Activated naive CD8-positive, alpha-beta T cell treated with anti-CD3 and anti-CD28 coated beads, Interleukin-2, amount 10 ng/mL, durations not matched to agents 7 days and 5 days (primary cell): ENCODE measurements at places on chromosomes 6 and 20. TPM values are rescaled to one million over a fixed set of nuclear protein-coding genes. Genes with fewer than 3 reads are reported as not detected.

The RPN2 gene
- 135 TPM for total RNA-seq

The SEMG1 gene
- total RNA-seq: not detected

The LRRC73 gene
- 0.37 TPM for total RNA-seq

The CCDC170 gene
- total RNA-seq: not detected

The MAP7 gene
- 0.48 TPM for total RNA-seq

The OPRM1 gene
- total RNA-seq: not detected

The ABHD16A gene
- total RNA-seq: 57.8 TPM

The SPDEF gene
- total RNA-seq: not detected

The TMEM30A gene
- 51.5 TPM for total RNA-seq

The LGSN gene
- 0.17 TPM for total RNA-seq

The ANKRD66 gene
- total RNA-seq: not detected

DNA sequence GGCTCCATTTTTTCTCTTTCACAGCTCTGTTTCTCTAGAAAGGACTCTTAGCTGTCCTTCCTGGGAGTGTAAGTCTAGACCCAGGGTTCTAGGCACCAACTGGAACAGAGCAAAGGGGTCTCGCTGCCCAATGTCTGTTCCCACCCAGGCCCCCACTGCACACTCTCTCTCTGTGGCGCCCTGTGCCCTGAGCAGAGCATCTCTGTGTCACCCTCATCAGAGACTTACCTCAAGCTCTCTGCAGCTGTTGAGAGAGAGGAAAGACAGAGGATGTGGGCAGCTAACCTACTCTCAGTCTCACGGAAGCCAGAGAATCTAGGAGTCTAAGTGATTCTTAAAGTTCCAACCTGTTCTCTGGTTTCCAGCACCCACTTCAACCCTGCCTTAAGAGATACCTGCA, 9.5 kb downstream of the NCR2 start:
- DNase-seq: peak; percentile 61

- DNase-seq: no peak
Observed at GRCh38 chr20:61857884-61858283, 207.8 kb downstream of the TAF4 start.

GRCh38 chr6:36226438-36227047, 30.0 kb downstream of the BRPF3 start:
- no peak for DNase-seq

- no peak for DNase-seq
Observed at GRCh38 chr6:6402006-6402405, 81.5 kb upstream of the F13A1 start.

- no peak for DNase-seq
Observed at GRCh38 chr6:72739368-72739779, 117.5 kb downstream of the KCNQ5 start.

DNA sequence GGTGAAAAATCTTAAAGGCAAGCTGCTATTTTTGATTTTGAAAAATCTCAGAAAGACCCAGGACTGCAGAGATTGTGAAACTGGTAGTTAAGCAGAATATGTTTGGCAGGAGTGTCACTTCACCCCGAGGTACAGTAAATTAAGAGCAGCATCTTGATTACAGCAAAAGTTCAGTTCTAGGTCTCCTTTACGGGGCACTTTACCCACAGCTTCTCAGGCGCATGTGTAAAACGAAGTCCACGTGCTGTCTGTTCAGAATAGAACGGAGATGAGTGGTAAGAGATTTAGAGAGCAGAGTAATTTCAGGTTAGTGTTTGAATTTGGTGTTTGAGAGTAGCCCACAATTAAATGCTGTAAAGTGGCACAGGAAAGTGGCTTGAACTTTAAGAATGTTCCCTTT, 84.0 kb downstream of the FARS2 start:
- DNase-seq: no peak

- DNase-seq: no peak
Observed at GRCh38 chr6:140018588-140018987, 644.1 kb upstream of the CITED2 start.

DNA sequence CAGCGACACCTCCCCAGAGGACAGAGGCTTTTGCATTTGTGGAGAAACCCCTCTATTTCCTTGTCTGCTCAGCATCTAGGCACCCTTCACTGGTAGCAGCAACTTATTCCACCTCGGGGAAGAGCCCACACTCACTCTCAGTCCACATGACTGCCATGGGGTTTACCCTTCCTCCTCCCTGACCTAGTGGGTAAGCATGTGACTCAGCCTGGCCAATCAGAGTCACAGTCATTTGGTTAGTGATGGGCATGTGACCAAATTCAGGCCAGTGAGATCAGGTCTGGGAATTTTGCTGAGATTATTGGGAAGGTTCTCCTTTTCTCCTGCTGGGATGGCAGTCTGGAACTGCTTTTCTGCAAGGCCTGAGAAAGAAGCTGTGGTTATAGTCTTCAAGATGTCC, 145.7 kb upstream of the PHACTR3 start:
- no peak for DNase-seq

GRCh38 chr6:132715204-132715603, 1.3 kb upstream of the VNN1 start:
- no peak for DNase-seq

DNA sequence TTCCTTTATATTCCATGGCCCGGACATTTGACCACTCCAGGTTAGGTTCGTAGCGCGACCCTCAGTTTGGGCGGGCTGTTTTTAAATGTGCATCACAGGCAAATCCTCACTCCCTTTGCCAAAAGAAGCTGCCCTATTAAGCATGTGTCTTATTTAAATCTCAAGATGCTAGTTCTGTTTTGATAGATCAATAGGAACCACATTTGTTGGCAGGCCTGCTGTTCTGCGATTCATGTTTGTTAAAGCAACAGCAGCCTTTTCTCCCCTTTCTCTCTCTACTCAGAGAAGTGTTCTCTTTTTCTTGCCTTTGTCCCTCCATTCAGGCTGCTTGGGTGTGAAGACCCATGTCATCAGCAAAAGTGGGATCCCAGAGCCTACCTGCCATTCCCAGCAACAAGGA, 212.0 kb upstream of the SSTR4 start:
- DNase-seq: no peak

- DNase-seq: no peak
Observed at GRCh38 chr20:32159766-32160221, 47.7 kb downstream of the PLAGL2 start.

GRCh38 chr20:43187476-43188233, 2.1 kb downstream of the PTPRT start:
- peak; percentile 79 for DNase-seq

DNA sequence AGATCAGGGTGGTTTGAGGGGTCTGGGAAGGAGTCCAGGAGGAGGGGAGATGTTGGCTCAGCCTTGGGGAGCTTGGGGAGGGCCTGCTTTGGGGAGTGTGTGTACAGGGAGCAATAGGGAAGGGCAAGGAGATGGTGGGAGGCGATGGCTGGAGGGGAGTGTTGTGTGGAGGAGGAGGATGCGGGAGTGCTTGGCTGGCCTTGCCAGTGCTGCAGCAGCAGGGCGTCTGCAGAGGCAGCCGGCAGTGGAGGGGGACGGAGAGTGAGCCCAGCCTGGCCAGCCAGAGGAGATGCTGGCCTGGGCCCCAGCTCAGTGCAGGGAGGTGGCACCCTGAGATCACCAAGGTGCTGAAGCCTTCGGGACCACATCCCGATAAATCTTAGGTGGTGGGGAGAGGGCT, 3.9 kb downstream of the IP6K3 start:
- no peak for DNase-seq

DNA sequence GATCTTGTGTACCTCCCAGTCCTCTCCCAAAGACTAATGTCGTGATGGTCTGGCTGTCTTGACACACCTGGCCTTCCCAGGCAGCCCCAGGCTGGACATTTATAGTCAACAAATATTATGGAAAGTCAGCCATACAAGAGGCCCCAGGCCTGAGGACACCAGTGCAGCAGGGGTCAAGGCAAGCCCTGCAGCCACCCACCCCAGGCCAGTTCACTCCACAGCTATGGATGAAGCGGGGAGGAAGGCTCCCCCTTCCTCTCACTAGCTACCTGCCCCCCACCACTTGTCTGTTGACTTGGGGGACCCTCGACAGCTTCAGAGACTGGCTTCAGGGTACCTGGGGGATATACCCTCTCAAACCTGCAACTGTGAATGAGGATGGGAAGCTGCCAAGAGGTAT, 132.1 kb downstream of the MRPL14 start:
- DNase-seq: no peak

GRCh38 chr6:7108964-7109836, 1.4 kb downstream of the RREB1 start:
- peak; percentile 60 for DNase-seq

DNA sequence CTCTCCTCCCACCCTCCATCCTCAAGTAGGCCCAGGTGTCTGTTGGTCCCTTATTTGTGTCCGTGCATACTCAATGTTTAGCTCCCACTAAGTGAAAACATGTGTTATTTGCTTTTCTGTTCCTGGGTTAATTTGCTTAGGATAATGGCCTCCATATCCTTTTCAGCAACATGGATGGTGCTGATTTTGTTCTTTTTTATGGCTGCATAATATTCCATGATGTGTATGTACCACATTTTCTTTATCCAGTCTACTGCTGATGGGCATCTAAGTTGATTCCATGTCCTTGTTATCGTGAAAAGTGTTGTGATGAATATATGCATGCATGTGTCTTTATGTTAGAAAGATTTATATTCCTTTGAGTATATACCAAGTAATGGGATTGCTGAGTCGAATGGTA, 314.9 kb upstream of the IRAK1BP1 start:
- DNase-seq: no peak
